ENCODE measurements at places on chromosomes 5 and 9. TPM values are rescaled to one million over a fixed set of nuclear protein-coding genes. Genes with fewer than 3 reads are reported as not detected.

GRCh38 chr5:79990205-79990597 is 861 bp downstream of the MTX3 start:
- DNase-seq = no peak

- no peak for DNase-seq
These were observed 5.3 kb downstream of the CKMT2 start for GRCh38 chr5:81238460-81238859.

GRCh38 chr5:332843-333242 is 11.3 kb downstream of the AHRR start:
- no peak for DNase-seq

GRCh38 chr9:86792136-86792535 is 155.2 kb downstream of the GAS1 start:
- no peak for DNase-seq

DNA sequence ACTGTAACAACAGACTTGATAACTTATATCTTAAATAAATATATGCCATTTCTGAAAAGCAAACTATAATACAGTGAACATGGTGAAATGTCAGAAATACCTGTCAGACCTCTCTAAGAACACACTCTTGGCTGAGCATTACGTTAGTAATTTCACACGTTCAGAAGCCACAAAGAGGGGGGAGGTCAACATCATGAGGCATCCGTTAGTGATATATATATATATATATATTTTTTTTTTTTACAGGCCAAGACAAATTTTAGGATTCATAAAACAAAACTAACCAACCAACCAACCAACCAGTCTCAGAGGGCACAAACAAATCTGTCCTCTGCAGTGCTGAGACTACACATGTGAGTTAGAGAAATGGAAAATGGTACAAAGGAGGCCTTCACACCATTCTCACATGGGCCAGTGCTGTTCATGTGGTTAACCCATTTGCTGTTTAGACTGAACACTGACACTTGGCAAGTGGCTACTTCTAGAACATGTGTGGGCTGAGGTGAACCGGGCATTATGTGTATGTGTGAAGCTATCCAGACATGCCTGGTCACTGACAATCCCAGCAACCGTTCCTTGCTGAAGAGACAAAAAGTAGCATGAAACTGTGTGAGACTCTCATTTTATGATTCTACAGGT is 54.5 kb downstream of the ELL2 start:
- no peak for DNase-seq

GRCh38 chr5:119706049-119706448 is 76.7 kb downstream of the FAM170A start:
- no peak for DNase-seq

GRCh38 chr5:1948663-1949191 is 66.0 kb upstream of the IRX4 start:
- no peak for DNase-seq

DNA sequence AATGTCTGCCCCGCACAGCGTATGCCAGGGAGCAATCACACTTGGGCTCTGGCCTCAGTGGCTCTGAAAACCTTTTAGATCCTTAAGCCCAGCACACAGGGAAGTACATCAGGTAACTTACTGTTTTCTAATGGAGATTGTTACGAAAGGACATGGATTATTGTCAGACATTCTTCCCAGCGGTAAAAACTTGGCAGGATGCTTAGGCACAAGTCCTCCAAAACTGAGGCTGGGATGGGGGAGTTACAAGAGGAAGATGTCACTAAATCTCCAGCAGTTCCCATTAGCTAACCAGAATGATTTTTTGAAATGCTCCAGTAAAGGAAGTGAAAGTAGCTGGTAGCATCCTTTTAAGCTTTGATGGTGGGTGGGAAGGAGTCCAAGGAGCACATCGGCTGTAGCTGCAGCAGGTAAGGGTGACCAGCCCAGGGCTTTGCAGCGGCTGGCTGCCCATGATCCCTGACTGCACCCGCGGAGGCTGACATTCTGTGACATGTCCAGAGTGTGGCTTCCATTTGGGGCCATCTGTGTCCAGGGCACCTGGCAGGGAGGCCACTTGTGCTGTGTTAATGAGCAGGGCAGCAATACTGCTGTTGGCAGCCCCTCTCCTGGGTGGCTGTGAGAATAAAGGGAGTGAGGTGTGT is 165.8 kb downstream of the GADD45G start:
- no peak for DNase-seq

DNA sequence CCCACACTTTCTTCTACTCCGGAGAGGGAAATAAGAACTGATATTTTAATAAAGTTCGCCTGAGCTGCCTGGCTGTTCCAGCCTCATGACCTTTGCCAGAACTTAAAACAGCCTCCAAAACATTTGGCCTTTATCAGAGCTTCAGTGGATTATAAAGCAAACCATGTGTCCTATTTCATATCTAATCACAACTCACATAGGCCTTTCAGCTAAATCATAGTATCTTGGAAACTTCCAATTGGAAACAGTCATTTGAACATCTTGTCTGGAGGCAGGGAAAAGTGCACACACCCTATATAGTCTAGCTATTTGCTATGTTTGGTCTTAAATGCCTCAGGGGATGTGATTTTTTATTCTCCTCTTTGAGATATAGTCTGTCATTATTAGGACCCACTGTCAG is 46.0 kb upstream of the FREM1 start:
- no peak for DNase-seq

DNA sequence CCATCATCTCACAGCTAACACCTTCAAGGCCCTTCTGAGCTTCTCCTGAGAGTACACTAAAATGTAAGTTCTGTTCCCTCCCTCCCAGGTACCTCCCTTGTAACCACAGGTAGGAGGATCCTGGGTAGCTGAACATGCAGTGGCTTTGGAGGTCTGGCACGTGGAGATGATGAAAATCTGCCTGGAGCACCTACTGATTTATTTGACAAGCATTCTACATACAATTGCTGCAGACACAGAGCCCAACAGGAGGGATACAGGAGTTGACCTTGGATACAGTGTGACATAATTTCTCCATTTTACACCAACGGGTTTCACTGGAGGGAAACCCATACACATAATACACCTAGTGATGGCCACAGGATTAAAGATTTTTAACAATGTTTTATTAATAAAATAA is 478.7 kb downstream of the SEMA5A start:
- DNase-seq = no peak

DCTN4 gene
- 29.7 TPM for total RNA-seq

SLC36A2 gene
- not detected for total RNA-seq

ABO gene
- total RNA-seq = 0.63 TPM

TRIM14 gene
- 1.9 TPM for total RNA-seq
